ENCODE measurements at places on chromosomes 5 and 9. TPM values are rescaled to one million over a fixed set of nuclear protein-coding genes. Genes with fewer than 3 reads are reported as not detected.

GRCh38 chr5:34865091-34865490 is 26.1 kb downstream of the TTC23L start:
- no peak for DNase-seq

GRCh38 chr5:25119650-25120049 is 474.9 kb upstream of the CDH10 start:
- no peak for DNase-seq

CCDC180 gene
- 8.8 TPM for polyA plus RNA-seq

BAAT gene
- polyA plus RNA-seq: 1.7 TPM

- no peak for DNase-seq
Observed at GRCh38 chr5:40675396-40676133, 4.2 kb upstream of the PTGER4 start.

BARHL1 gene
- not detected for polyA plus RNA-seq

DNA sequence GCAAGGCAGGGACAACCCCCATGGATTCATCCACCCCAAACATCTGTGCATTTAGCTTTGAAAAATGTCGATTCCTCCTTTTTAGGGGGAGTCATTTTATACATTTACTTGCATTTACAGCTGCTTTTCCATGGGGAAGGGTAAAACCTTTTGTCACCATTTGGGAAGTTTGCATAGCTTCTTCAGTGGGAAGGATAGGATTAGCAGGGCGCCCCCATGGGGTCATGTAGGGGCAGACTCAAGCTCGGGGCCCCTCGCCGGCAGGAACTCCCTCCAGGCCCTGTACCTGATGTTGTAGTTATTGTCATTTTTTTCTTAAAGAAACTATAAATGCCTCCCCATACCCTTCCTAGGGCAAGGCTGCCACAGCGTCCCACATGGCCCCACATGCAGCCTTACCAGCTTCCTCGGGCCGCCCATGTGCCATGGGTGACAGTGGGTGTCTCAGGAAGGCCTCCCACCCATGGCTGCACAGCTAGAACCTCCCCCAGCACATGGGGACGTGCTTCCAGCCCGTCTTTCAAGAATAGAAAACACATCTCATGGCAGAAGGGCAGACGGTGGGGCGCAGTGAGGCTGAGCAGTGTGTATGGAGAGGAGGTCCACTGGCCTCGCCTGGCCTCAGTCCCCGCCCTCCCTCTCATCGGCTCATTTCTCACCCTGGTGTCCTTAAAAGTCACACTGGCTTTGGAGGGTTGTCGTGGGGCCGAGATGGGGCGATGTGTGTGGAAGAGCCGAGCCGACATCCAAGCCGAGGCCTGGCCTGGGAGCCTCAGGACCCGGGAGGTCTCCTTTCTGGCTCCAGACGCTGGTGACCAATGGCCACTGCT is 76.1 kb upstream of the OTULINL start:
- no peak for DNase-seq

DNA sequence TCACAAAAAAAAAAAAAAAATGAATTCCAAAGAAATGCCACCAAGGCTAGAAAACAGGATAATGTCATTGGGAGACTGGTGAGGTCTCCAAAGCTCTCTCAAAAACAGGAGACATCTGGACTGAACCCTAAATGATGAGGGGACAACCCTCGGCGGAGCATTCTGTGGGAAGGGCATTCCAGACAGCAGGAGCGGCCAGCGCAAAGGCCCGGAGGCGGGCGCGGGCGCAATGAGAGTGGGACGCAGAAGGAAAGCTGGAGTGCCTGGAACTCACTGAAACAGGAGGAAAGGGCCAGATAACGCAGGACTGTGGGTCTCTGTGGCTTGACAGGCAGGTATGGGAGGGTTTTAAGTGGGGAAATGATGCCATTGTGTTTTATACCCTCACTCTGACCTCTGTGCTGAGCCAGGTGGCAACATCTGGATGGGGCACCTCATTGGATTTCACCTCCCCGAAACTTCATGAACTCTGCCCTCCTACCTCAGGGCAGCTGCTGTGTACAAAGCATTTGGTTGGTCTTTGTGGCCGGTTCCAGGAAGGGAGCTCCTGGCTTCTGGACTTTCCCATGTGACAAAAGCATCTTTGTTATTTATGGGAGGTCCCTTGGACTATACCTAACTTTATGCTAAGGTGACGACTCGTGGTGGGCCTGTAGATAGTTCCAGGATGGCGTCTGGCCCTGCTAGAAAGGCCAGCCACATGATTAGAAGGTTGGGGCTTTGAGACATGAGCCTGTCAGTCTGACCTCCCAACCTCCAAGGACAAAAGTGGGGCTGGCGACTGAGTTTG is 11.5 kb upstream of the MAPK9 start:
- DNase-seq: no peak
